GM03348 (cell line): ENCODE measurements at places on chromosomes 13 and 19.
A peak's percentile ranks its signal among the peaks of the same experiment; 100 is the strongest.

- no peak for DNase-seq
These were observed 71.8 kb downstream of the PEPD start for GRCh38 chr19:33449799-33450198.

GRCh38 chr19:33290956-33291622, 11.2 kb downstream of the CEBPA start:
- no peak for DNase-seq

DNA sequence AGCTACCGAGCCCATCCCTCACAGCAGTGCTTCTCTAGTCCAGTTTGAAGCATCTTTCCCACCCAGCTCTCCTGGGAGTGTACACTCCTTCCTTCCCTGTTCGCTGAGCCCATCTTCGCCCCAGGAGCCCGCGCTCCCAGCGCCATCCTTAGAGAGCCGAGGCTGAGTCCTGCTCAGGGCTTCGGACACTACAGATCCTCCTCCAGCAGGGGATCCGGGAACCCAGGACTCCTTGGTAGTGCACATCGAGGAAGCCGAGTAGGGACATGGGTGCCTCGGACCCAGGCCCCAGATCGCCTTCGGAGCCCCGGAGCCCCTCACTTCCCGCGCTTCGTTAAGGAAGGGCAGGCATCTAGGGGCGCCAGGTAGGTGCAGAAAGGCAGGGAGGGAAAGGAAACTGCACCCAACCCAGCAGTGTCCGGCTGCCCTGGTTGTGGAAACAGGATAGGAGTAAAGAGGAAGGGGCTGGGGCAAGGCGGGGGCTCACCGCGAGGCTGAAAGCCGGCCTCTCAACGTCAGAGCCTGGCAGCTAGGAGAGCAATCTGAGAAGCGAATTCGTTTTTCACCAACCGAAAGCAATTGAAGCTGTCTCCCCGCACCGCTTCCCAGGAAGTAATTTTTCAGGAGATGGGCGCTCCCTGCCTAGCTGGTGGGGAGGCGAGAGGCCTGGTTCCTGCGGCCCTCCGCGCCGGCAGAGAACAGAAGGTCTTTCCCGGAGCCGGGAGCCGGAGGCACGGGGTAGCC, 1.0 kb downstream of the PDX1 start:
- peak; percentile 41 for DNase-seq

DNA sequence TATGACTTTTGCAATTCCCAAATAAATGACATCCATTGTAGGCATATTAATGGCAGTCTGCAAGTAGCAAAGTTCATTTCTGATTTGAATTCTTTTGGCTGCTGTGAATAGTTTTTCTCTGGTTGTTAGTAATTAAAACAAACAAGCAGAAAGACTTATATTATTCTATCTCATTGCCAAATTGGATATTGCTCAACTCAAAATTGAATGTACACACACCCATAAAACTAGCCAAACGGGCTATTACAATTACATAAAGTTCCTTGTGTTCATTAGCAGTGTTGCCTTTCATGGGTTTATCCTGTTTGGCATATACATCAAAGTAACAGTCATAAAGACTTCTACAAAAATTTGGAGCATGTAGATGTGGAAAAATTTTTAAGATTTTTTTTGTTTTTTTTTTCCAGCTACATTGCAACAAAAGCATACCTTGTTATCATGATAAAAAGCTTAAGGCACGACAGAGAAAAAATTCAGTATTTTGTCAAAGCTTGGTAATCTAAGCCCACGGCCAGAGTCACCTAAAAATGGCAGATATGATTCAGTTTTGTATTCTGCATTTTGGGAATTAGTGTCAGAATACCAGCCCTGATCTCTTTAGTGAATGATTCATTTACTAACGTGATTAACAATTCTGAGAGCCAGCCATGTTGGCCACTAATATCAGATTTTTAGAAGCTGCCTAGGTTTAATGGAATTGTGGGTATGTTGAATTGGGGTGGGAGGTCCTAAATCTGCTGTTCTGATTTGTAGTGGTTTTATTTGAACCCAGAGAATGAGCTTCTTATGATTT, 108.4 kb downstream of the KLF5 start:
- no peak for DNase-seq

- peak; percentile 99 for DNase-seq
These were observed at the start of gene RASA3 for GRCh38 chr13:114132419-114133121. TSS of gene RASA3 (minus strand) at chr13:114132623. CDS start at chr13:114132489, 134 bp downstream.

DNA sequence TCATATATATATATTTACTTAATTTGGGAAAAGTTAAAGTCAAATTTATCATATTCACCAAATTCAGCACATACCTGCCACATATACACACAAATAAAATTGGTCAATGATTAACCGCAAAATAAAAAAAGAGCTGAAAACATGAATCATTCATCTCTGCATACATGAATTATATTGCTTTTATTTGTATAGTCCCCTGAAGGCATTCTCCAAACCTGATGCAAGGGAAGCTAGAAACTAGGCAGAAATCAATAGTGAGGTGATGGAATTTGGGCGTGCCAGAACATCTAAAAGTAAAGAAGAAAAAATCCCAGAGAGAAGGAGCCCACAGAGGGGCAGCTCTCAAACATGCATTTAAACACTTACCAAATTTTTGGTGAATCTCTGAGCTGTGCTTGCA, 60.1 kb downstream of the UFM1 start:
- no peak for DNase-seq

- DNase-seq, result peak; percentile 89
These were observed 1.8 kb upstream of the SPRY2 start for GRCh38 chr13:80342471-80343371.

DNA sequence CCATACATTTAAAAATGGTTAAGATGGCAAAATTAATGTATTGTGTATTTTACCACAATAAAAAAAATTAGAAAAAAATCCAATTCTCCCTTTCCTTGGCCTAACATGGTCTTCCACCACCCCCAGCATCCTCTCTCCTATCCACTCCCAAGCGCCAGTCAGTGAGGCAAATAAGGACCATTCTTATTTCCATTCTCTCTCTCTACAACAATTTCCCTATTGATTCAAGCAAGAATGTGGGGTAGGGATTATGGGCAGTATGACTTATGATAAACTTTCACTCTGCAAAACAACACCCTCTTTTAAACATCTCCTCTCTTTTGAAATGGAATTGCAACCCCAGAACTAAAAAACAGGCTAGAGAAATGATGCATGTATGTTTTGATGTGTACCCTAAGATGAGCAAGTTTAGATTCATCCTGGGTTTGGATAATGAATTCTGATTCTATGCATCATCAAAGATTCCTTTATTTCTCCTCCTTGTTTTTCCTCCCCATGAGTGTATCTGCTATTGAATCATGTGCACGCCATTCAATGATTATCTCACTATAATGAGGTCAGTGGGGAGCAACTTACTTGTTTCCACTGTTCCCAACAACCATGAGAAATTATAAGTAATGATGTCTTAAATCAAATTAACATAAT, 3.5 kb downstream of the STARD13 start:
- DNase-seq, result peak; percentile 18

GRCh38 chr13:71503781-71504180, 363.2 kb downstream of the DACH1 start:
- no peak for DNase-seq
